Activated naive CD4-positive, alpha-beta T cell treated with anti-CD3 and anti-CD28 coated beads for 36 hours (primary cell): ENCODE measurements at places on chromosomes 7 and 10. TPM values are rescaled to one million over a fixed set of nuclear protein-coding genes. Genes with fewer than 3 reads are reported as not detected.

The PNLIPRP3 gene
- not detected for total RNA-seq

The MRC1 gene
- 0.05 TPM for total RNA-seq

The SPAM1 gene
- total RNA-seq, result not detected

The POLR1F gene
- 20.3 TPM for total RNA-seq

The LGI1 gene
- total RNA-seq, result not detected

The CRTAC1 gene
- total RNA-seq, result not detected

The CDC14C gene
- not detected for total RNA-seq

The OR6B1 gene
- total RNA-seq, result not detected

The SPRN gene
- not detected for total RNA-seq

The LRRN3 gene
- total RNA-seq, result 5.4 TPM

The IKZF5 gene
- 15.3 TPM for total RNA-seq

The GSTO2 gene
- 3.6 TPM for total RNA-seq

The SVIL gene
- 8.3 TPM for total RNA-seq

The STEAP1B gene
- total RNA-seq, result 0.19 TPM

The AKR1E2 gene
- 7.3 TPM for total RNA-seq

The STEAP4 gene
- not detected for total RNA-seq

The C7orf25 gene
- total RNA-seq, result 0.93 TPM

The AS3MT gene
- 1.0 TPM for total RNA-seq

The LRIT1 gene
- not detected for total RNA-seq

The PPP1R3C gene
- 0.07 TPM for total RNA-seq

The PVRIG gene
- 22.8 TPM for total RNA-seq

The LRRC17 gene
- not detected for total RNA-seq

The PTEN gene
- 34.9 TPM for total RNA-seq

The KRIT1 gene
- total RNA-seq, result 21.5 TPM

The RBM20 gene
- 0.50 TPM for total RNA-seq

The WEE2 gene
- total RNA-seq, result not detected

The LLCFC1 gene
- not detected for total RNA-seq

The RASSF4 gene
- total RNA-seq, result 2.2 TPM

The VPS26A gene
- 26.2 TPM for total RNA-seq

The SLC29A4 gene
- total RNA-seq, result 0.24 TPM

The IRF5 gene
- 1.9 TPM for total RNA-seq

The TMEM236 gene
- not detected for total RNA-seq
